Activated T-helper 1 cell treated with anti-CD3 and anti-CD28 coated beads, Interleukin-2, amount 50 U/mL, for 16 hours (primary cell): ENCODE measurements at places on chromosomes 12 and 14.

DNA sequence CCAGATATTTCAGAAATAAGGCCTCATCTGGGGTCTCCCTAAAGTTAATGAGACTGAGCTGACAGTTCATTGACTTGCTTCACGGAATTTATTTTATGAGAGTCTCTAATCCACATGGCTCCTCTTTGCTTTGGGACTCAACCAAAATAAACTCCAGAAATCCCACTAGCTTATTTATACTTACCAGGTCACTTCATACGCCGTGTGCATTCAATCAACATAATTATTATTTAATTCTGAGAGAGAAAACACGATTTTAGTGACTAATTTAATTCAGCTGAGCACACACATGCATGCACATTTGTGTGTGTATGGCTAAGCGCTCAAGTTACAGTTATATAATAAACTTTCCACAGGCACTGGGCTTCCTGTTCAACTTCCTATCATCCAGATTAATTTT is 333.4 kb upstream of the CCDC196 start:
- no peak for DNase-seq

DNA sequence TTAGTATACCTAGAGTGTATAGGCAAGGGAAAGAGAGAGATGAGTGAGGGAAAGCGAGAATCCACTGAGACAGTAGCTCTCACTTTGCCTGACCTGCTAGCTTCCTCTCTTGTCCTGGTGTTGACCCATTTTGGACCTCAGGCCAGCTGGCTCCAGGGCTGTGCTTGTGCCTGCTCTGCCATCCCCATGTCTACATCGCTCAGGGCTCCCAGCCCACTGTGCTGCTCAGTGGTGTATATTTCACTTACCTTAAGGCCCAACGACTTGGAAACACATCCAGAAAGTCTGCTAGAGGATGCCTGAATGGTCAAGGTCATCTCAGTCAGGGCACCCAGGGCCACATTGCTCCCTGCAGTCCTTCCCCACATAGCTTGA is 964 bp upstream of the SERPINA4 start:
- no peak for DNase-seq

DNA sequence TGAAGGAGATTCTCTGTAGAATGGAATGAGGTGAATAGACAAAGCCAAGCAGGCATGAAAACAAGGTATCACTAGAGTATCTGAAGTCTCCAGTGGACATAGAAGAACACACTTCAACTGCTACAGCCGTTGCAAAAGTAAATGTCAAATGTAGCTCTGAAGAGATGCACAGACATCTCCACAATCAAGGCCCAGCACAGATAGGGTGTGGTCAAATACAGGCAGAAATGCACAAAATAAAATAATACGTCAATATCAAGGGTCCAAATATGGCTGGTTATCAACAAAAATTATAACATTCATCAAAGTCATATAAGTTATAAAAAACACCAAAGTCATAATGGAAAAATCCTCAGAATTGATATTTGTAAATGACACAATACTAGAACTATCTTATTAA is 1107.3 kb downstream of the TMEM121 start:
- no peak for DNase-seq

DNA sequence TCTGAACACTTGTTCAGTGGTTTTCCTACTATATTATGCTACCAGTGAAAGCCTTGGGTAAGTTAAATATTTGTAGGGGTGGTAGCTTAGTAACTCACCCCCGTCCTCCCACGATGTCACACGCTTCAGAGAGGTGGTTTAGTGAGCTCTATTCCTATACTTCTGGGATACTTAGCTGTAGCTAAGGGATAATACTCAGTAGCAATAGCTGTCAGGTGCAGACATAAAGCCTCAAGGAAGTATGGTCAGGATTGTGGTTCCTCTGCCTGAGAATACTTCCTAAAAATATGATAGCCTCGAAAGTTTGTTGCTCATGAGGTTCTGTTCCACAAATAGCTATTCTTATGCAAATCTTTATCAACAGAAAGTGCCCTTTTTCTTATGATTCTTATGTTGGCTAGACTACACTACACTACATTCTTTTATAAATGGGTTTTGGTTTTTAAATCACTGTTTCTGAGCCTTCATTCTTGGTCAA is 11.9 kb downstream of the DLST start:
- DNase-seq: no peak

- no peak for DNase-seq
Observed at GRCh38 chr12:123532808-123533649, 490 bp downstream of the RILPL1 start.

DNA sequence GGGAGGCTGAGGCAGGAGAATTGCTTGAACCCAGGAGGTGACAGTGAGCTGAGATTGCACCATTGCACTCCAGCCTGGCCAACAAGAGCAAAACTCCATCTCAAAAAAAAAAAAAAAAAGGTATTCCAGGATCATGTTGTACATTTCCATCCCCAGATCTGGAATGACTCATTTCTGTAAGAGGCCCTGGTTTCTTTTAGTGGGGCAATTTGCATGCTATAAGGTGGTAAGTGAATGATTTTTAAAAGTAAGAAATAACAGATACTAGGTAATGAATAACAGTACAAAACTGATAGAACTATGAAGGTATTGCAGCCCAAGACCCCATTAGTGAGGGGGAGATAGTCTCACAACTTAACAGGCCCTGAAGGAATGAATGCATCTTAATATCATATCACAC is 17.7 kb upstream of the ADCK1 start:
- DNase-seq: no peak

DNA sequence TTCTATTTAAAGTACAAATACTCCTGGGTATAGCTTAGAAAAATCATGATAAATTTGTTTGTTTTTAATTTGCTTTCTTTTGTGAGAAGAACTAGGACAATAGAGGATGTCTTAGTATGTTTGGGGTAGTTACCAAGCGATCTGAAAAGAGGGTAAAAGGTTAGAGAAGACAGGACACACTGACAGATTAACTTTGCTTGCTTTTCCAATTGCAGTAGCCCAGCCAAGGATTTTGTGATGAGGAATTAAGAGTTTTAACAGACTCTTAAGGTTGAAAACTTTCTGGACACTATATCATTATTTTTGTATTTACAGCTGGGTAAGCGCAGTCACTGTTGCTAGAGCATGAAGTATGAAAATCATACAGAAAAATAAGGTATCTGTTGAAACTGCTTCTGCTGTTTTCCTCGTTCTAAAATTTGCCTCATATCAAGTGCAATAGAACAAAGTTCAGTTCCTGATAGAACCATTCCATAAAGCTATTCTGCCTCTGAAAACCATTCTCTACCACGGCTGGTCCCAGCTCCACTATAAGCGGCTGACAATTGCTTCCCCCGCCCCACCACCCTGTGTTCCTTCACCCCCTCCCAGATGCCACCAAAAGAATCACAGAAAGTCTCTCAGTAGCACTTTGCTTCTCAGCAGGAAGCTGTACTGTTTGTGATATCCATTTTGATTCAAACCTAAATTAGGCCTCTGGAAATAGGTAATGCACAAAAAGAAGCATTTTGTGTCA is 413.4 kb downstream of the BCAT1 start:
- DNase-seq: no peak

DNA sequence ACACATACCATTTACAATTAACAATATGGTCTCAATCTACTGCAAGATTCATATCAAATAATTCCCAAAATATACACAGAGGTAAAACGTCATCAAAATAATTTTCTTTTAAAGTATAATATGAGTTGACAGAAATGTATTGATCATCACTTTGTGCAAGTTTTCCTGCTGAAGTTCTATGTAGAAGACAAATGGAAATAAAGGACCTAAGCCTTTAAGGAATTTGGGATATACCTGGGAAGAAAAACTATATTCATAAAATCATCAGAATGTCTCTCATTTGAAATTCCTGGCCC is 61.1 kb upstream of the DAAM1 start:
- DNase-seq: no peak

GRCh38 chr14:97350894-97351731 is 553.9 kb downstream of the VRK1 start:
- DNase-seq: no peak

DNA sequence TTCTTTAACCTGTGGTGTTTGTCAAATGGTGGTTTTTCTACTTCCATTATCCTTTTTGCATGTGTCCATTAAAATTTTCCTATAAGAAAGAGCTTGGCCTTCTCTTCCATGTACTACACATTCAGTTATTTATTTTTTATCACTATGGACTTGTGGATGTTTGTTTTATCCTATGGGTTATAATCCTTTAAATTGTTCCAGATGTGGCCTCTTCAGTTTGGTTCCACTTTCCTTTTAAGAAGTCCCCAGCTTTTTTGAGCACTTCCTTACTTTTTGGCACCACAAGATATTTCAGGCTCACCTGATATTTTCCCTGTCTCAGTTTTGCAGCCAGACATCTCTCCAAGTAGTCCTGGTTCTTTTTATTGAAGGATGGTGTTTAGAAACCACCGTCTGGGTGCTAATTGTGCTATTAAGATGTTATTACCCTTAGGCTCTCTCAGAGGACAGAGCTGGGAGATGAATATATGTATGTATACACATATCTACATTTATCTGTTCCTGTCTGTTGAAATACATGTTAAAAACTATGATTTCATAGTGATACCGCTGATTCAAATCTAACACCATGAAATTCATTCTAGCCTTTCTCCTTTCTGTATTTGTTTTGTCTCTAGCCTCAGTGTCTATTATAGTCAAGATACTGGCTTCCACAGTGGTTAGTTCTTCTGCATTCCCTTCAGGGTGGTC is 408.5 kb upstream of the RGS6 start:
- DNase-seq: no peak

GRCh38 chr14:22588526-22589095 is 413 bp downstream of the DAD1 start:
- DNase-seq: no peak

DNA sequence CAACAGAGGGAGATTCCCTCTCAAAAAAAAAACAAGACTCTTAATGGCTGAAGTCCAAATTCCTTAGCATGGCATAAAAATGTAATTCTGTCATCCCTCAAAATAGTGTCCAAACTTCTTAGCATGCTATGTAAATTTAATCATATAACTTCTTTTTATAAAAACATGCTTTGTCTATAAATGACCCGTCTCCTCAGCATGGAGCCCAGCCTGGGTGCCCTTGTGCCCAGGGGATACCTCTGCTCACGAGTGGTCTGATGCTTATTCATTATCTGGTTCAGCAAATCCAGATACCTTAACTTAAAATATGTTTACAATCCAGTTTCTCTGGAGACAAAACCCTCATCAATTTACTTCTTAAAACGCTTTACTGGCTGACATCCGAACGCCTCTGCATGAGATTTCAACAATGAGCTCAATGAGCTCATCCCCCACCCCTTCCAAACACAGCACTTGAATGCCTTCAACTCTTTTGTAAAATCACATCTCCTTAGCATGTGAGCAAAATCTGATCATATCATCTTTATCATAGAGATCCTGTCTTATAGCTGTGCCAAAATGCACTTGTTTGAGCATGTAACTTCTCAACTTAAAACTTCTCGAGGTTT is 15.7 kb downstream of the RTL1 start:
- no peak for DNase-seq

DNA sequence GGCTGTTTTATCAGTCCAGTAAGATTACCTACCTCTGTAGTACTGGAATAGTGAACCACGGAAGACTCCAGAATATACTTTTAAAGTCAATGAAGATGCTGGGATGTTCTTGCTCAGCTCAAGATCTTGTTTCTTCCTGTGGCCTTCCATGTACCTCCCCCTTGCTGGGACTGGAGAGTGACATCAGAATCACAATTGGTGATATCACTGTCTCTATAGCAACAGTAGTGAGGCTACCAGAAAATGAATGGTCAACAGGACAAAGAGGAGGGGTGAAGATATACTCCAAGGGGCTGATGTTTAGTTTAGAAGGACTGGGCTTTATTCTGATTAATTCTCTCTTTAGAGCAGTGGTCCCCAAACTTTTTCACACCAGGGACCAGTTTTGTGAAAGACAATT is 3.8 kb downstream of the AKAP3 start:
- DNase-seq: no peak

- no peak for DNase-seq
Observed at GRCh38 chr12:108621161-108621560, 12.5 kb downstream of the SELPLG start.

DNA sequence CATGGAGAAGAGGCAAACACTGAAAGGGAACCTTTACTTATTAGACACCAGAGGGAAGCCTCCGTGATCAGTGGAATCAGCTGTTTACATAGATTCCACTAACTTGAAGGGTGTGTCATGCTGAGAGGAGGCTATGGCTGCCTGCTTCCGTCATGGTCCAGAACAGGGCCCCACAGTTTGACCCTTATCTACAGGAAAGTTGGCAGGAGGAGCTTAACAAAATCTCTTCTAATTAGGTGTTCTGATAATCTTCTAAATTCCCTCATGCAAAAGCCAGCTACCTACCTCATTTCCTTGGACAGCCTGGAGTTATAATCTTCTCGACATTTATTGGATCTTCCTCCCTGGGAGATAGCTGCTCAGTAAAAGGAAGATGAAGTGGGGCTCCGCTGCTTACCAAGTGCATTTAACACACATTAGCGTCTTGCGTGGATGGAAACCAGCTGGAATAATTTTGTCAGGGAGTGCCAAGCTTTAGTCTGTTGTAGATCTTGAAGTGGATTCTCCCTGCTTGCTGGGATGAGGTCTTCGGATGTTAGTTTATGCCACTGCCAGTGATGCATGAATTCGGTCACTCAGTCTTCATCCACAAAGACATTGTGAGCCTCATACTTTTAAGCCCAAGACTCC is 171.0 kb downstream of the PAH start:
- DNase-seq: no peak

DNA sequence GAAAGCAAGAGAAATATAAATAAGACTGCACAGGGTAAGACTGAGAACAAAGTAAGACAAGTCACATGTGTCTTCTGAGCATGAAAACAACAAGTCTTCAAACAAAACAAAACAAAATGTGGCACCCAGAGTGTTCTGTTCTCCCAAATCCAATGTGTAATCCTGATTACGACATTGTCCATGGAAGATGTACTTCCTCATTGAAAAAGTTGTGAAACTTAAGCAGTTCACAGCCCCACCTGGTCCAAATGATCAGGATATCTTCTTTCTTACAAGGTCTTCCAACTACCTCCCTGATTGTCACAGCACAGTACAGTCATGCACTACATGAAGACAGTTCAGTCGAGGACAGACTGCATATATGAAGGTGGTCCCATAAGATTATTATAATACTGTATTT is 23.3 kb upstream of the NEK9 start:
- DNase-seq: no peak

DNA sequence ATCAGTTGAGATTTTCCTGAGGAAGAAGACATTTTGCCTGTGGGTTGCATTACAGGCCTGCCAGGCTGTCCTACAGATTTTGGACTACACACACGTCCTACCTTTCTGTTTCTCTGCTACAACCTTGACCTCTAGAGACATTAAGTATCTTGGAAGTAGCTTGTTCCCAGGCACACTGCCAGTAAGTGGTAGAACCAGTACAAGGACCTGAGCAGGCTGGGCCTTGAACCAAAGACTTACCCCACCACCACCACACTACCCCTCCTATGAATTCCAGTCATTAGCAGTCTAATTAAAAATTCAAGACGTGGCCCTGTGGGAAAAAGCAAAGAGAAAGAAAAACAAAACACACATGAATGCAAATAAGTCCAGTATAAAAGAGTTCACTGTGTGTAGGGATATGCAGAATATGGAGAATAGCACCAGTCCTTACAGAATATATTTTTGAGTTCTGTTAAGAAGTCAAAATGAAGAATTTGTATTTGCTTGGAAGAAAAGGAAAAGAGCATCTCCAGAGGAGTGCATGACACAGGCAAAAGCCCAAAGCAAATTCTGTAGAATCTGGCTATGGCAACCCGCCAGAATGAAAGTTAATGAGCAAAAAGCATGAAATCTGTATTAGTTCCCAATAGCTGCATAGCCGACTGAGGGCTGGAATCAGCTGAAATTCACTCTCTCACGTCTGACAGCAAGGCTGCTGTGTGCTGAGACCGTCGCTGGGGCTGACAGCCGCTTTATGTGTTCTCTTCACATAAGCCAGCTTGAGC is 74.3 kb upstream of the ST8SIA1 start:
- DNase-seq: no peak

- no peak for DNase-seq
Observed at GRCh38 chr14:68520637-68521556, 272.0 kb downstream of the ZFP36L1 start.
